T-helper 2 cell (primary cell): ENCODE measurements at places on chromosomes 5 and 9.

DNA sequence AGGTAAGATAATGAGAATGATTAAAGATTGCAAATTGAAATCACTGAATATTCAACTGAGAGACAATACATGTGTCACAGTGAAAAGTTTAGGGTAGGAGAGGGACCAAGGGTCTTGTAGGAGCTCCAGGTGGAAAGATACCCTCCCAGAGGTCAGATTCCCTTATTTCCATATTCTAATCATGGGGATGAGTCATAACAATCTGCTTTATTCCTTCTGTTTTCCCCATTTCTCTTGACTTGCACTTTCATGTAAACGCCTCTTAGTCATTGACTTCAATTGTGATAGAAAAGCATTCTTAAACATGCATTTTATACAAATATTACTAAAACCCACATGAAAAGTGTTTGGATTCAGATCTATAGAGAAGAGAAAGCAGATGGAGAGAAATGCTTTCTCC lies 81.3 kb upstream of the CTSL start:
- no peak for DNase-seq

- no peak for DNase-seq
These were observed 121.5 kb downstream of the ISOC1 start for GRCh38 chr5:129216001-129216400.

DNA sequence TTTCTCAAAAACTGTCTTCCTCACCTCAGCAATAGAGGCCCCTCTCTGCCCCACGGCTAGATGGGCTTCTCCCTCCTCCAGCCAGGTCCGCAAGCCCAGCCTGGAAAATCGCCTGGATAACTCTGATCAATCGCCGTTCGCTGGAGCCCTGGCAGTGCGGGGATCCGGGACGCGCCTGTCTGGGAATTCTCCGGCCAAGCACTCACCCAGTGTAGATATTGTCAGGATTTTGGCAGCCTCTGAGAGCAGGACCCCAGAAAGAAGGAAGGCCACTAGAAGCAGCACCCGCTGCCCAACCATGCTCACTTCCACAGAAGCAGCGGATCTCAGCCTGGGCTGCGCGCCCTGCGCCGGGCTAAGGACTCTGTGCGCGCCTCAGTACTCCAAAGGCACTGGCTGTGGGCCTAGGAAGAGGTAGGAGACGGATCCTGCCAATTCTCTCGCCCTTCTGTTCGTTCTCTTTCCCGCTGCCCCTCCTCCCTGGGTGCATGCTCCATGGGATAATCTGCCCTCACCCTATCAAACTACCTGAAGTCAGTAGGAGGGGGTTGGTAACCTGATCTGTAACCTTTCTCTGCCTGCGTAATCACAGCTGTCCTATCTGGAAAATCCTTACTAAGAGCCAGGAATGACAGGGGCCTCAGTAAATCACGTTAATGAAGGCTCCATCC lies at the start of gene UGT3A1:
Gene UGT3A1 (minus strand): TSS at position 450 of the 671 bp plus-strand sequence. CDS start 150 bp downstream, at position 300.
- DNase-seq, result no peak

- no peak for DNase-seq
These were observed 4.2 kb upstream of the ZNF346 start for GRCh38 chr5:177018341-177018740.

DNA sequence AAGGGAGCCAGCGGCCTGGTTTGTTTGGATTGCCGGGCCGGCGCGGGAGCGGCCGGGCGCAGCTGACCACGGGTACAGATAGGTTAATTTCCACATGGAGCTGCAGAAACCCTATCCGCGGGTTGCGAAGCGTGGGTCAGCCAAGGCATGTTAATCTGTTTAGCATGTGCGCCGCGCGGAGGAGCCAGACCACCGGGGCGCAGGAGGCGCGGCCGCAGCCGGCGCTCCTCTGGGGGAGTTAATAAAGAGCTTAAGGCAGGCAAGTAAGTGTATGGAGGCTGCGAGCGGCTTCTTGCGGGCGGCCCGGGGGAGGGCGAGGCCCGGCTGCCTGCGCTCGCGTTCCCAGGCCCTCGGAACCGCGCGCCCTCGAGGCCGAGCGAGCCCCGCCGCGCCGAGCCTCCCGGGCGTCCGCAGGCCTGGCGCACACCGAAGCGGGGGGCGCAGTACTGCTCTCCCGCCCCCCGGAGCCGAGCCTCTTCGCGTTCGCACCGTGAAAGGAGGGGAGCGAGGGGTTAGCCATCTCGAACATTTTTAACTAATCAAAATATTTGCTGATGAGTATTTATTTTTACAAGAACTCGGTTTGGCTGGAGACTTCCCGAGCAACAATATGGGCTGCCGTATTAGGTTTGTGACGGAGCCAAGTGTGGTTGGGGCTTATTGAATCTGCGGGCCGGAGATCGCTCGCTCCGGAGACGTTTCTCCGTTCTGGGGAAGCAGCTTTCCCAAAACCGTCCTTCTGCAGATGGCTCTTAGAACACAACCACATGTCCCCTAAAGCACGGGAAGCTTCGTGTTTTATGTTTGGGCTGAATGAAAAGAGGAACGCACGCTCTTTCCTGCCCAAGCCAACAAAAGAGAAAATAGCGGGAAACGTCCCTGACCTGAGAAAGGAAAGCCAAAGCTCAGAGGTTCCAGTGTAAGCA lies 28.8 kb downstream of the FOXD1 start:
- no peak for DNase-seq

DNA sequence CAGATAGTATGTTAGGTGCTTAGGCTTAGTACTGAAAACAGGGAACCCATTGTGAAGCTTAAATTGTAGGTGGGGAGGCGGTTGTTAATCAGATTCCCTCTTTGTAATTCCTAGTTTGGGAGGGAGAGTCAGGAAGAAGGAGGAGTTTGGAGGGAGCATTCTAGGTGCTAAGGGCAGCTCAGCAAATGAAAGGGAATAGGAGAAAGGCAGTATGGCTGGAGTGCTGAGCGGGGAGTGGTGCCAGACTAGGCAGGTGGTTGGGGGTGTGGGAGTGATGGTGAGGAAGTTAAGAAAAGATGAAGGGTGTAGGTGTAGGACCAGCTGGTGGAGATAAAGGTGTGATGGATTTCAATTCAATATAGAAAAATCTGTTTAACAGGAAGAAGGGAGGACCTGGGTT lies 11.1 kb upstream of the GARNL3 start:
- DNase-seq, result no peak

GRCh38 chr9:111271047-111271446 lies 59.0 kb downstream of the OR2K2 start:
- DNase-seq, result no peak

GRCh38 chr9:40925149-40925548 lies 203.3 kb downstream of the FOXD4L6 start:
- no peak for DNase-seq

DNA sequence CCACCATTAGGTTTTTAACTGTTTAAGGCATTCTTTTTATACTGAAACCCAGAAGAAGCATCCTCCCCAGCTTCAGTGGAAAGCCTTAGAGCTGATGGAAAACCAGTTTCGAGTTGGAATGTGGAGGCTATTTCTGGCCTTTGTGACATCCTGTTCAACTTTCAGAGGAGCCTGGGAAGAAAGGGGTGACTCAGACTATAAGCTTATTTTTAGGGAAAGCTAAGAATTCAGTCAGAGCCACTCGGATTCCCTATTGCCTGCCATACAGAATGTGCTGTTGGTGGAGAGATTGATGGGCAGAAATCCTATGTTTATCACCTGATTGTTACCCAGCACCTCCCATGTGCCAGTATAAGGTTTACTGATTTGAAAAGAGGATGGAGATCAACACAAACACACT lies 19.8 kb downstream of the PALM2AKAP2 start:
- no peak for DNase-seq

DNA sequence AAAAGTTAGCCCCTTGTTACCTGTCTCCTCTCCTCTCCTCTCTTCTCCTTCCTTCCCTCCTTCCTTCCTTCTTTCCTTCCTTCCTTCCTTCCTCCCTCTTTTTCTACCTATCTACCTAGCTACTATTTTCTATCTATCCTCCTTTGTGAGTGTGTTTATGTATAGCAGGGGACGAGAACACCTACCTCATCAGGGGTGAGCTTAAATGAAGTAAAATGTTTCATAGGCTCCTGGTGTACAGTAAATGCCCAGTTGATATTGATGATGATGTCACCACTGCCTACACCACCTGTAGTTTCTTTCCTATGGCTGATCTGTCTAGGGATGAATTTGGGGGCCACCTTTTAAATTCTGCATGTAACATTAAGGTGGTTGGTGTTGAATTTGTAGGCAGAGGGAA lies 4.3 kb downstream of the SPIN1 start:
- DNase-seq, result no peak

DNA sequence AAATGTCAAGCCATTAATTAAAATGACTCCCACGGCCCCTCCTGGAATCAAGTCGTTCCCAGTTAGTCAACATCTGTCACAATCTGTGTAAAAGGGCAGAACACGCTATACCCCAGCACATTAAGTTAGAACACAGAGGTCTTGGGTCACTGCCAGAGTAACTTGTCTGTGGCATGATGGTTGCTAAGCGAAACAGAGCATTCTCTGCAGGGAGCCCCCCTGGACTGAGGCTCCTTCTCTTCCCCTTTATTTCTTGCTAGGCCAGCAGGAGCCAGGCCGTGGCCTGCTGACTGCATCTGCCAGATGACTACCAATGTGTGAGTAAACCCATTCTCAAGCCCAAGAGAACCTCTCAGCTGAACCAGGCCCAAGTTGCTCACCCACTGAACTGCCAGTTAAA lies 51.9 kb upstream of the ZBED3 start:
- no peak for DNase-seq

GRCh38 chr9:110932863-110933262 lies 105.4 kb downstream of the LPAR1 start:
- no peak for DNase-seq

- no peak for DNase-seq
These were observed 42.0 kb downstream of the SLF1 start for GRCh38 chr5:94660506-94660905.

DNA sequence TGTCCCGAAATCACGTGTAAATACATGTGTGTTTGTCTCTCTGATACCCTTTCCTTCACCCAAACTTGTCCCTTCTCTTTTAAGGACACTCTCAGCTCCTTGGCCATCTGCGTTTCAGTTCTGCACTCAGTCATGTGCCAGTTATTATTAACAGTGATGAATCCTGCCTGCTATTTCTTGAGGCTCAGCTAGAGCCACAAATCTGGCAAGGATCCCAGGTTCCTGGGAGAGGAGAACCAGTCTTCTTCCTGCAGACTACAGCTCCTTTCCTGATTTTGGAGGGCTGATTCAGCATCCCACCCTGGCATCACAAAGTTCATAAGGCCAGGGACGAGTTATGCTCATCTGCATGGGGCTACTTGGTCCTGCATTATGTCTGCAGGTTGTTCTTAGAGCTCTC lies 5.6 kb downstream of the MAMDC2 start:
- DNase-seq, result no peak

DNA sequence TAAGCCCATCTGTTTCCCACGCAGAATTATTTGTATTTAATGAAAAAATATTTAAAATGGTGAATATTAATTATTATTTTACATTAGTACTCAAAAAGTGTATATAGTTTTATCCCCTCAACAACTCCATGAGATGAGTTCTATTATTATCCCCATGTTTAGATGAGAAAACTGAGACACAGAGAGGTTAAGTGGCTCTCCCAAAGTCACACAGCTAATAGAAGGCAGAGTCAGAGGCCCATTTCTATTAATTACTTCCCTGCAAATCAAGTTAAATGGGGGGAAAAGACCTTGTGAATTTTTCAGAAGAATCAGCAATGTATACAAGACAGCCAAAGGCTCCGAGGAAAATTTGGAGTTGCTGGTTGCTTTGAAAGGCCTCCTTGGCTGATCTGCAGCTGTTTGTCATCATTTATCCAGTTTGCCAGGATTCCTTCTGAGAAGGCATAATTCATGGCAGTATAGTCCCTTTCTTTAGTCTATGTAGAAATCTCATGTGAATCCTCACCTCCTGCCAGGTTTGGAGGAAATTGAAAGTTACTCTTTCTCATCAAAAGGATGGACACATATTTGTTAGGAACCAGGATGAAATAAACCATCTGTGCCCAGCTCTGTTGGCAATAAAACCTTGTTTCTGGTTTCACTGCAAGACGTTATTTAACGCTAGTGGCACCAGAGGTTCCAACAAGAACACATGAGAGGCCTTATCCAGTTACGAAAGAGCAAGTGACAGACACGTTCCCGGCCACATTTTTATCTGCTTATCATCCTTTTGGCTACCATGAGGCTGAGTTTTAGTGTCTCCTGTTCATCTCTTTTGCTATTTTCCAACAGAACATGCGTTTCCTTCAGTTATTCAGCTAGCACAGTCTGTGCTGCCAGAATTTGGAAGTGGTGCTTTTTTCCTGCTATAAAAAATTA lies 621 bp downstream of the FYB1 start:
- no peak for DNase-seq

- DNase-seq, result no peak
These were observed 30.0 kb downstream of the XPA start for GRCh38 chr9:97666907-97667686.

DNA sequence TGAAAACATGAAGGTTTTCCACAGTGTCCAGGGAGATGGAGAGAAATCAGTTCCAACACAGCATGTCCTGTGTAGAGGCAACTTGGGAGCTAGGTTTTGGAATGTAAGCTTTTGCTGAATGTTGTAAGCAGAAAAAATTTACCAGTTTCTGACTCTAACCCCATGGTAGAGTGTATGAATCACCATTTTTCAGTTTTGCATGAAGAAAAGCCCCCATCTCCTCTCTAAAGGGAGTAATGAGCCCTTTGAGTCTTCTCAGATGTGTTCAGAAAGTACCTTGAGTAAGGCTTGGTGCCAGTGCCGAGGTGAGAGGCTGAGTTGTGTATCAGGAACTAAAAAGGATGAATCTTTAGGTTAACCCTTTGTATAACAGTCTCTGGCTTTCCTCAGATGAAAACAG lies 96.2 kb downstream of the ADRB2 start:
- no peak for DNase-seq

GRCh38 chr5:73939557-73939956 lies 313.6 kb downstream of the ARHGEF28 start:
- no peak for DNase-seq

GRCh38 chr5:124605541-124605940 lies 140.9 kb downstream of the ZNF608 start:
- DNase-seq, result no peak

DNA sequence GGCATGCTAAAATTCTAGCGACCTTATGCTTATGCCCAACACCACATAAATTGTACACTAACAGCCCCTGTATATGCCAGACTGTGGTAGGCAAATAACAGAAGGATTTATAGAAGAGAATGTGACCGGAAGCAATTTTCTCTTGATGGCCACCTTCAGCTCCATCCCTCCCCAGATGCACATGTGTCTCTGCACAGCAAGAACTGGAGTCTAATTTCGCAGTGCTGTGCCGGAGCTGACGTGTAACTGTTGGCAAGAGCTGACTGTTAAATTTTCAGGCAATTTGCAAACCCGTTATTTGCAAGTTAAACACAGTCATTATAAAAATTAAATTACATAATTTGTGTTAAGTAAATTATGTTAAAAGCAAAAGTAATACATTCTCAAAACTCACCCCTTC lies 48.4 kb downstream of the PCA3 start:
- no peak for DNase-seq

GRCh38 chr5:74556006-74556405 lies 84.5 kb downstream of the ENC1 start:
- DNase-seq, result no peak
